GM04504 (cell line): ENCODE measurements at places on chromosomes 13 and 19.

- peak; percentile 0 for DNase-seq
These were observed 76.8 kb downstream of the FREM2 start for GRCh38 chr13:38763446-38764381.

GRCh38 chr13:73335944-73336343, 277.1 kb downstream of the KLF5 start:
- DNase-seq, result no peak

- DNase-seq, result no peak
These were observed 19.9 kb downstream of the CEBPG start for GRCh38 chr19:33393286-33394005.

- DNase-seq, result peak; percentile 21
These were observed 112.9 kb upstream of the CACNA1A start for GRCh38 chr19:13619203-13619632.

GRCh38 chr13:111043575-111043982, 71.5 kb upstream of the ARHGEF7 start:
- peak; percentile 66 for DNase-seq

DNA sequence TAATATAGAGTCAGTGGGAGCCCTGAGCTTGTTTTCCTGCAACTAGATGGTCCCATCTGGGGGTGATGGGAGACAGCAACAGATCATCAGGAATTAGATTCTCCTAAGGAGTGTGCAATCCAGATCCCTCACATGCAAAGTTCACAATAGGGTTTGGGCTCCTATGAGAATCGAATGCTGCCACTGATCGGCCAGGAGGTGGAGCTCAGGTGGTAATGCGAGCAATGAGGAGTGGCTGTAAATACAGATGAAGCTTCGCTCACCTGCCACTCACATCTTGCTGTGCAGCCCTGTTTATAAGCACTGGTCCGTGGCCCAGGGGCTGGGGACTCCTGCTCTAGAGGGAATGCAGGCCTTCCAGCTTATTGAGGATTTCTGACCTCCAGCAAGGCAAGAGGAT, 5.7 kb downstream of the ZNF558 start:
- DNase-seq, result no peak

DNA sequence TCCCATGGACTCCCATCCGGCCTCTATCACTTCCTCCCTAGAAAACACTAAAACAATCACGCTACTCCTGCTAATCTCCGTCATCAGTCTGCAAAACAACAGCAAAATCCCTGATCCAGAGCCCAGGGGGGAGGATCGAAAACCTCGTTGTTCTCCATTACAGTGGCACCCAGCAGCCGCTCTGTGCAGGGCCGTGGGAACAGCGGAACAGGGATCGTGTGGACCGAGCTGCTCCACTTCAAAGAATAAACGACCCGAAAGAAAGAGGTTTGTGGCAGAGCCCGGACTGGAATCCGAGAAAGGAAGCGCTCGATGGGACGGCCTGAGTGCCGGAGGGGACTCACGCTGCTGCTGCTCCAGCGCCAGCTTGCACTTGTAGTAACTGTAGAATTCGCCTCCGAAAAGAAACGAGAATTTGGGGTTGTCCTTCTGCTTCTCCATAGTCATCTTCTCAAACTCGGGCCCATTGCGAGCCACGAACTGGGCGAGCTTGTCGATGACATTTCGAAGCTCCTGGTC, 652 bp downstream of the CHERP start:
- no peak for DNase-seq

GRCh38 chr13:103757361-103757760, 691.1 kb upstream of the SLC10A2 start:
- no peak for DNase-seq

DNA sequence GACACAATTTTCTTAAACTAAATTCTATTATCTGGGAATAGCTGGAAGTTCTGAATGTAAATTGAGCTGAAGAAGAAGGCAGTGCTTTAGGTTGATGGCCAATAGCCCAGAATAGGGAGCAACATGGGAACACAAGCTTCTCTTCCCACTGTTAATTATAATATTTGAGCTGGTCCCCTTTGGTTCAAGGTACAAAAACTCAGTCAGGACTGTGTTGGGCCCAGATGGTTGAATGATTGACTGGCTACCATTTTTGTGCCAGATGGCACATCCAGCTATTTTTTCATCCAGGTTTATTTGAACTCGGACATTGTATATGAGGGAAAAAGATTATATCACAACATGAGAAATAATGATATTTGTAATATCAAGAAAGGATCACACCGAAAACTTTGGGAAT, 458.9 kb downstream of the SLITRK1 start:
- DNase-seq, result no peak

GRCh38 chr19:10848230-10848856, at the start of gene C19orf38:
Gene C19orf38, plus strand, starts transcription at chr19:10848415. Its CDS starts 94 bp downstream, at chr19:10848509.
- DNase-seq, result no peak

GRCh38 chr19:48480558-48481500, 11.7 kb downstream of the CYTH2 start:
- DNase-seq, result no peak

GRCh38 chr19:39398297-39398864, 7.2 kb downstream of the MED29 start:
- DNase-seq, result peak; percentile 82

GRCh38 chr13:70391678-70392077, 283.4 kb upstream of the KLHL1 start:
- DNase-seq, result no peak

DNA sequence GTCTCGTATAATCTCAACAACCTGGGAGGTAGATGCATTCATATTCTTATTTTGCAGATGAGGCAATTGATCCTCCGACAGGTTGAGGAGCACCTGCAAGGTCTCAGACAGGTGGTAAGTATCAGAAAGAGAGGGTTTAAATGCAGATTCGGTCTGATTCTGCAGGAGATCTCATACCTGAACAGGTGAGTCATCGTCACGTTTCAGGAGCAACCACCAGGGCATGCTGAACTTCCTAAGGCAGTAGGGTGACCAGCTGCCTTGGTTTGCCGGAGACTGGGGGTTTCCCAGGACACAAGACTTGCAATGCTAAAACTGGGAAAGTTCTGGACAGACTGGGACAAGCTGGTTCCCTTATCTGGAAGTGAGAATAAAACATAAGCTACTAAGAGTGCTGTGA, 68.8 kb upstream of the TSHZ3 start:
- DNase-seq, result no peak

DNA sequence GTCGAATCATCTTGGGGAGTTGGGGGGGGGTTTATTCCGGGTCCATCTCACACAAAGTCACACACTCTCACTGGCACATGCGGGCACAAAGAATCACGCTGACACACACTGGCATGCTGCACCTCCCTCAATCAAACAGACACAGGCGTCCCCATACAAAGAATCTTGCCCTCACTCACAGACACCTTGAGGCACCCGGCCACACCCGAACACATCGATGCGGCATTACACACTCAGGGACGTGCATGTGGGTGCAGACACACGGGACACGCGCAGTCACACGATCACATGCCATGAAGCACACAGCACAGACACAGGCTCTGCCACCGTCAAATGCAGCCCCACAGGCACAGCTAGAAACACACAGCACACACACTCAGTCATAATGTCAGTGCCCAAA, 7.8 kb downstream of the NFIX start:
- no peak for DNase-seq

- DNase-seq, result no peak
These were observed 11.4 kb upstream of the GPI start for GRCh38 chr19:34353546-34353945.

- DNase-seq, result no peak
These were observed 607 bp downstream of the NFIC start for GRCh38 chr19:3366753-3367627.

DNA sequence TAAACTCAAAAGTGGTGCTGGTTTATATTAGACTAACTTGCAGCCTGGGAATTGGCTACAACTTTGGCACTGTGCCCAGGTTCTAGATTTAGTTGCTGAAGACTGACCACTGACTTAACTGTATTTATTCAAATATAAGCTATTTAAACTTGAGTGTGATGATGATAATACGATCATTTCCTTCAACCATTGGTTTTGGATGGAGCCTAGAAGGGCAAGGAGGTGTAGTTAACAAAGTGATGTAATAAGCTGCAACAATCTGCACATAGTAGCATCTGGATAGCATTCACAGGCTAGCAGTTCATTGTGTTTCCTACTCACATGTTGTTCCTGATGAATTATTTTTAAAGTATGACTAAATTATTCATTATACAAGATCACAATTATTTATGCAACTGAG, 55.2 kb upstream of the DACH1 start:
- peak; percentile 36 for DNase-seq

DNA sequence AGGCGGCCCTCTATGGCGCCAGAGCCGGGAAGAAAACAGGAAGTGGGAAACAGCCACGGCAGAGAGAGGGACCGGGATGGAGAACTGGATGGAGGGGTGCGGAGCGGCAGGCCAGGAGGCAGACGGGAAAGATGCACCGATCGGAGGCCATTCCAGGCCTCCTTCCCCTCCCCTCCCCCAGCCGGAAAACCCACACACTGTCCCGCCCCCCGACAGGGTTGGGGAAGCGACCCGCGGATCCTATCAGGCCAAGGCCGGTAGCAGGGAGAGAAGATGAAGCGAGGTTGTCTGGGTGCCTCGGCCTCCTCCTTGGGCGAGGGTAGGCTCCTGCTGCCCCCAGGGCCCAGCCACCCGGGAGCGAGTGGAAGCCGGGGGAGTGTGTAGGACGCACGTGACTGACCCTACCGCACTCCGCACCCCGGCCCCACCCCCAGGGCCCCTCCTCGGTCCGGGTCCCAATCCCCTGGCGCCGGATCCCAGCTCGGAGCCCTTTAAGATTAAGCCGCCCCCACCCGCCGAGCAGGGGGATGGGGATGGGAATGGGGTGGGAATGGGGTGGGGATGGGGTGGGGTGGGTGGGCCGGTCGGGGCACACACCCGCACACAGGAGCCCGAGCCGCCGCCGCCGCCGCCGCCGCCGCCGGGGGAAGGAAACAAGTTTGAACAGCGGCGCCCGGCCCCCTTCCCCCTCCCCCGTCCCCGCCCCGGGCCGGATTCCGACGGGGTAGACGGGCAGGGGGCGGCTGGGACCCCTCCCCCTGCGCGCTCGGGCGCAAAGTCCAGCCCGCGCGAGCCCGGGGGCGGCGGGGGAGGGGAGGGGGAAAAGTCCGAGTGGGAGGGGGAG, 1.5 kb downstream of the ERF start:
- no peak for DNase-seq

- DNase-seq, result no peak
These were observed 15.8 kb upstream of the POP4 start for GRCh38 chr19:29590278-29590677.

- DNase-seq, result no peak
These were observed 9.9 kb downstream of the PLPP2 start for GRCh38 chr19:281156-281853.

DNA sequence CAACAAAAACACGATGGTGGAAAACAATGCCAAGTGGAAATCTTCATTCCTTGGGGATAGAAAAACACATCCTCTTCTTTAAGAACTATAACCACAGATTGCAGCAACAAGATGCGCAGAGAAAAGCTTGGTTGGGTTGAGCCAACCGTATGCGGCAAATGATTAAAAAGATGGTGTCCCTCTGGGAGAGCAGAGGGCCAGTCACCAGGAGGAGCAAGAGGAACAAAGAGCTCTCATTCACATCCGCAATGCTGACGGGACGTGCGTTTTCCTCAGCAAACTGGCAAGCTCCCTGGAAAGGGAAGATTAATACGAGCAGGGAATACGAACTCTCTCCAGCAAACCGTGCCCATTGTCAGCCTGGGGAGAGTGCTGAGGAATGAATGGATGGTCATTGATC, 141.6 kb downstream of the KATNAL1 start:
- DNase-seq, result no peak

- DNase-seq, result no peak
These were observed 20.1 kb downstream of the PLEKHF1 start for GRCh38 chr19:29685326-29685725.

DNA sequence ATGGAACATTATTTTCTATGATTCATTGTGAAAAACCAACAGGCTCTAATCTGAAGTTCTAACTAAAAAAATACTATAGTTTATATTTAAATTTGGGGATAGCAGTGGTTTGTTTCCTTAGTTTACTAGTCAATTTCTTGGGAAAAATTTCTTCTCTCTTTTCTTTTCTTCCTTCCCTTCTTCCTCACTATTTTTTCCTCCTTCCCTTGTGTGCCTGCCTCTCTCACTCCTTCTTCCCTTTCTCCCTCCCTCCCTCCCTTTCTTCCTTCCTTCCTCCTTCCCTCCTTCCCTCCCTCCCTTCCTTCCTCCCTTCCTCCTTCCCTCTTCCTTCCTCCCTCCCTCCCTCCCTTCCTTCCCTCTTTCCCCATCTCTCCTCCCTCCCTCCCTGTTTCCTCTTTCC, 226.5 kb downstream of the ZNF536 start:
- DNase-seq, result no peak

DNA sequence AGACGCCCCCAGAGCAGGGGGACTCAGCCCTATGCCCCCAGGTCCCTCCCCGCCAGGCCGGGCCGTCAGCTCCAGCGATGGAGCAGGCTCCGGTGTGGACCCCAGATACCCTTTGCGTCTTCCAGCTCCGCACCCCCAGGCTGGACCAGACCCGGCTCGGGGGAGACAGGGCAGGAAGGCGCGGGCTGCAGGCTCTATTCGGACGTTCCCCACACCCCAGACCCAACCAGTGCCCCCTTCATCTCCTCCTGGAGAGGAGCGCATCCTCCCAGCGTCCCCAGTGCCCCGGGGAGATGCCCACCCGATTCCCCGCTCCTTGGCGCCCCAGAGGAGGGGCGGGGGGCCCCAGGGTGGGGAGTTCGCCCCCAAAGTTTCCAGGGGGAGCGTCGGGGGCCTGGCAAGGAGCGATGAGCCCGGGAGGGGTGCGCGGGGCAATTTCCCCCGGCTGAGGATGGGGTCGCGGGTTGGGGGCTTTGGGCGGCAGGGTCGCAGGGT, 389 bp downstream of the LINGO3 start:
- no peak for DNase-seq

- no peak for DNase-seq
These were observed 8.0 kb downstream of the PTH2 start for GRCh38 chr19:49415102-49415809.

DNA sequence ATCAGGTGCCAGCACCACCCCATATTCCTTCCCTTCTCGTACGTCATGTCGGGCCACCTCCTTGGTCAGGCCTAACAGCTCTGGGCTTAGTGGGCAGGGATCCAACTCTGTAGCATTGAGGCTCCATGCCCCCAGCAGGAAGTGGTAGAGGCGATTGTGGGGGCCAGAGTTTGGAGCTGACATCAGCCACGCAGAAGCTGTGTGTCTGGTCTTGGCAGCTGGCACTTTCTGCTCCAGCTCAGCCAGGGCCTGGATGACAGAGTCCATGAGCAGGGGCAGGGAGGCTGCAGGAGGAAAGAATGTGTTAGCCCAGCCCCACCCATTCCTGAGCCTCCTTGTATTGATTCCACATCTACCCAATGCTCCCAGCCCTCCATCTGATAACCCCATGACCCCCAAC, 3.0 kb downstream of the PGLYRP2 start:
- no peak for DNase-seq

DNA sequence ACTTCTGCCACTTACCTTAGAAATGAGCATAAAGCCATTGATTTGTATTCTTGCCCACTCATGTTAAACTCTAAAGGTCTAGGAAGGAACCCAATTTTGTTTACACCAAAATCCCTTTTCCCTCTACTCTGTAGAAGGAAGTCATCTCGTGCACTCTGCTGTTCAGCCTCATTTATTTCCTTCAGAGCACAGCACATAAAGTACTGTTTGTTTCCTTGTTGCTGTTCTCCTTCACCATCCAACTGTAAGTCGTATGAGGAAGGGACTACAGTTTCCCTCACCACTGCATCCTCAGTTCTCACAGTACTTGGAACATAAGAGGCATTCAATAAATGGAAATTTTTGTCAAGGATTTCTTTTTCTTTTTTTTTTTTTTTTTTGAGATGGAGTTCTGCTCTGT, 24.6 kb downstream of the CDADC1 start:
- DNase-seq, result no peak
